ENCODE measurements at places on chromosomes 4 and X.

GRCh38 chrX:115427861-115428410 lies 133.0 kb upstream of the PLS3 start:
- no peaks in the 10 kb centered on the region for H3K27me3 ChIP-seq
- no peak overlapping the region for H3K27ac ChIP-seq
- H3K4me1 ChIP-seq = no peaks in the 10 kb centered on the region
- no peak for DNase-seq
- no peaks in the 10 kb centered on the region for H3K36me3 ChIP-seq
- H3K4me3 ChIP-seq = no peak overlapping the region

- no peak for DNase-seq
- peaks cover 10% of the 10 kb centered on the region for H3K36me3 ChIP-seq
- no peak overlapping the region for H3K4me3 ChIP-seq
- H3K27me3 ChIP-seq = no peaks in the 10 kb centered on the region
Measured at GRCh38 chr4:145061318-145061920, 36.6 kb downstream of the ANAPC10 start.

DNA sequence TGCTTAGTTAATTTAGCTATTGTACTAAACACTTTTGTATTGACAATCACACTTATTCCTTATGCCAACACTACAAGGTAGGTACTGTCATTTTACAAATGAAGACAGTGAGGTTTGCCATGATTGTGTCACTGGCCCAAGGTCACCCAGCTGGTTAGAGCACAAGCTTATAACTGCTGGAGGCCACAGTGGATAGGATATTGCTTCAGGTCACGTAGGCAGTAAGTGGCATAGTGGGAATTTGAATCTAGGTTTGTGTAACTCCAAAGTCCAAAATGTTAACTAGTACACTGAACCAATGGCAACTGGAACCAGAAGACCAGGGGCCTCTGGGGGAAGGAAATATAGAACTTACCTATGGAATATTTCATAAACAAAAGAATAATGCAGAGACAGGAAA lies 21.1 kb upstream of the PITX2 start:
- DNase-seq = no peak
- H3K36me3 ChIP-seq = no peaks in the 10 kb centered on the region
- H3K27me3 ChIP-seq = peaks cover 88% of the 10 kb centered on the region

- H3K4me3 ChIP-seq = no peak overlapping the region
- no peak for DNase-seq
- H3K27me3 ChIP-seq = no peaks in the 10 kb centered on the region
Measured at GRCh38 chrX:20204351-20204750, 62.4 kb downstream of the RPS6KA3 start.

DNA sequence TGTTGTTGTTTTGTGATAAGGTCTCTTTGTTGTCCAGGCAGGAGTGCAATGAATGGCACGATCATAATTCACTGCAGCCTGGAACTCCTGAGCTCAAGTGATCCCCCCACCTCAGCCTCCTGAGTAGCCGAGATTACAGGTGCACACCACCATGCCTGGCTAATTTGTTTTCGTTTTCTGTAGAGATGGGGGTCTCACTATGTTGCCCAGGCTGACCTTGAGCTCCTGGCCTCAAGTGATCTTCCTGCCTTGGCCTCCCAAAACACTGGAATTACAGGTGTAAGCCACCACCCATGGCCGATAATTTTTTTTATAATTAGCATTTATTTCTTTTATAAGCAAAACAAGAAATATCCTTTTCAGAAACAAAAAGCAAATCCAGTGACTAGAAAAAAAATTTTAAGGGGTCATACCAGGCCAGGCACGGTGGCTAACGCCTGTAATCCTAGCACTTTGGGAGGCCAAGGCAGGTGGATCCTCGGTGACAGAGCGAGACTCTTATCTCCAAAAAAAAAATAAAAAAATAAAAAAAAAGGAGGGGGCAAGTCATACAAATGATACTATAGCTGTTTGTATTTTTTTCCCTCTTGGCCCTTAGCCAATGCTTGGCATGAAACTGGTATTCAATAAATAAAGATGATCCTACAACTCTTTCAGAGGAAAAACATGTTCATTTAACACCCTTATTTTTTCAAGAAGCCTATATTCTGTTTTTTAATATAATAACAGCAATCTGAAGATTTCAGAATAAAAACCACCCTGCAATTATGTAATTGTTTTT lies 3.4 kb downstream of the PLAC8 start:
- H3K36me3 ChIP-seq = no peaks in the 10 kb centered on the region
- no peak for DNase-seq
- peaks cover 9% of the 10 kb centered on the region for H3K4me1 ChIP-seq
- H3K27ac ChIP-seq = no peak overlapping the region
- H3K27me3 ChIP-seq = no peaks in the 10 kb centered on the region

DNA sequence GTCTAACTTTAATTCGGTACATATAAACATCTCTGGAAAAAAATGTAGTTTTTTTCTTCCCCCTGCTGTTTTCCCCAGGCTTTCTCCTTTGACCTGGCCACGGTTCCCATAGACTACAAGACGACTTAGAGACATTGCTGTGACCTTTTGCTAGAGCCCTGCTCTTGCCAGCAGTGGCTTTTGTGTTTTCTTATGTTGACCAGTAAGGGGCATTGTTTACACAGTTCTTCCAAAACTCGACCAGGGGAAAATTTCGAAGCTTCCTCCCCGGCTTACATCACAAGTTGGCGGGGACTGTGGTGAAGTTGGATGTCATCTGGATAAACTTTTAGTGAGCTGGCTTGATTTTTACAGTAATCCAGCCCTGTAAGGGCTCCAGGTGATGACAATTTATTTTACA lies 9.3 kb downstream of the CCDC160 start:
- H3K27ac ChIP-seq = peak overlapping the region; percentile 73
- H3K4me3 ChIP-seq = no peak overlapping the region
- no peaks in the 10 kb centered on the region for H3K27me3 ChIP-seq

- H3K36me3 ChIP-seq = no peaks in the 10 kb centered on the region
- H3K27me3 ChIP-seq = no peaks in the 10 kb centered on the region
- no peak overlapping the region for H3K27ac ChIP-seq
- no peaks in the 10 kb centered on the region for H3K4me1 ChIP-seq
- no peak for DNase-seq
- H3K4me3 ChIP-seq = no peak overlapping the region
Measured at GRCh38 chrX:133461231-133461630, 45.9 kb upstream of the GPC4 start.

DNA sequence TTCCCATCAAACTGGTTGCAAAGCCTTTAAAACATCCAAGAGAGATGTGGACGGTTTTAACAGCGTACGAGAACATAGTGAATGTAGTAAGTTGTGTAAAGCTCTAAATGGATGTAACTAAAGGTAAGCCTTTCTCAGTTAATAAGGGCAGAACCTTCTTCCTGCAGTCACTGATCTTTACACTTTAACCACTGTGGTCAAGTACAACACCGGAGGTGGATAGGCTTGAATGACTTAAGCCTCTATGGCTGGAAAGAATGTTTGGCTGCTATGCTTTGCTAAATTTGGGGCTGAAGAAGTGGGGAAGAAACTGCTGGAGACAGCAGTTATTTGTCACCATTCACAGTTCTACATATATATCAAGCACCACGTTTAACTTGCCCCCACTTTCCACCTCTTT lies 285.1 kb upstream of the FMR1 start:
- no peaks in the 10 kb centered on the region for H3K4me1 ChIP-seq
- no peak overlapping the region for H3K27ac ChIP-seq
- no peaks in the 10 kb centered on the region for H3K36me3 ChIP-seq

DNA sequence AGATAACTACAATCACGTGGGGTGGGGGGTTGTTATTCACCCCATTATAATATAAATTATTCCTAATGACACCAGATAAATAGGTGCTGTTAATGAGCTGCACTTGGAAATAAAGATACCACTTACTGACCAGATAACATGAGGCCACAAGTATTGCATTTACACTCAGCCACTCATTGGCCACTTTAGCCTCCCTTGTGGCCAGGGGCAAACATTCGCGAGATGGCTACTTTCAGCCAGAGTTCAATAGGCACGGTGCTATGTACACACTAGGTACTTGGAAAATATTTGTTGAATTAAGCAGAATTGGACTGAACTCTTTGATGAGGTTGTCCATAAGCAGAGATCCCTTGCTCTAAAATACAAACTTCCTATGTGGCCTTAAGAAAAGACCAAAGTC lies 713.7 kb upstream of the TENM3 start:
- no peak for DNase-seq
- H3K27me3 ChIP-seq = peaks cover 46% of the 10 kb centered on the region
- H3K4me1 ChIP-seq = peaks cover 13% of the 10 kb centered on the region
- no peak overlapping the region for H3K27ac ChIP-seq

- no peak overlapping the region for H3K4me3 ChIP-seq
- DNase-seq = no peak
- peaks cover 3% of the 10 kb centered on the region for H3K27me3 ChIP-seq
- no peak overlapping the region for H3K27ac ChIP-seq
- no peaks in the 10 kb centered on the region for H3K36me3 ChIP-seq
- peaks cover 7% of the 10 kb centered on the region for H3K4me1 ChIP-seq
Measured at GRCh38 chr4:75037252-75037651, 104.3 kb downstream of the PARM1 start.

DNA sequence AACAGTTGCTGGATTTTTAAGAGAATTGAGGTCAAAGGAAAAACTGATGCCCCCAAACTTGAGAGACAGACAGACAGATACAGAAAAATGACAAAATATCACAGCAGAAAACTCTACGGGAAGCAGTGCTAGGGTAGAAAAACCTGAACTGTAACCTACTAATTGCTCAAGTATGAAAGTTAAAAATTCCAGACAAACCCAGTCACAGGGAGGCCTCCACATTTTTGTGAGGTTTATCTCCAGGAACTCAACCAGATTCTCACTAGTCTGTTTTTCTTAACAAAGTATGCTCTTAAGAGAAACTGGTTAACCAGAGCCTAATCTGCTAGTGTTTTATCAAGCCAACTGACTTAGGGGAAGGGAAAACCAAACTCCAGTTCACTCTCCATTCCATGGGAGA lies 19.9 kb upstream of the PPP3CA start:
- DNase-seq = no peak
- no peaks in the 10 kb centered on the region for H3K27me3 ChIP-seq
- H3K4me3 ChIP-seq = no peak overlapping the region

DNA sequence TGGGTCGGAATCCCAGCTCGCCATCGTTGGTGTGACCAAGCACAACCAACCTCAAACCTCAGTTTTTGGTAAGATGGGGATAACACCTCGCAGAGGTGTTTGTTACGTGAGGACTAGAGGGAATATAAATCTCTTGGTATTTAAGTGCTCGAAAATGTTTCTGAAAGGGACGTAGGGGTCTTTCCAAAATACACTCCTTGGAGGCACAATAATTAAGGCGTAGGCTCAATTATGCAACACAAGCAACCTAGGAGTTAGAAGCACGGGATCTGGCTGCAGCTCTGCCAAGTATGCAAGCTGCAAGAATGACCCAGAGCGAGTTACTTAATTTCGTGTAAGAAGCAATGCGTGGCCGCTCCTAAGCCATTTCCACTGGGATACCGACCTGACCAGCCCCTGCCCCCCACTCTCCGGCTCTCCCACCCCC lies 552 bp downstream of the ADH5 start:
- no peaks in the 10 kb centered on the region for H3K27me3 ChIP-seq
- H3K27ac ChIP-seq = peak overlapping the region; percentile 99
- no peak for DNase-seq
- H3K36me3 ChIP-seq = peaks cover 25% of the 10 kb centered on the region
- H3K4me1 ChIP-seq = peaks cover 44% of the 10 kb centered on the region
- H3K4me3 ChIP-seq = peak overlapping the region; percentile 96

- H3K27ac ChIP-seq = no peak overlapping the region
- no peaks in the 10 kb centered on the region for H3K36me3 ChIP-seq
- peaks cover 16% of the 10 kb centered on the region for H3K27me3 ChIP-seq
- no peak overlapping the region for H3K4me3 ChIP-seq
- no peaks in the 10 kb centered on the region for H3K4me1 ChIP-seq
Measured at GRCh38 chr4:100605144-100605543, 87.3 kb upstream of the EMCN start.

GRCh38 chr4:90842960-90843359 lies 715.8 kb downstream of the CCSER1 start:
- no peak for DNase-seq
- no peak overlapping the region for H3K4me3 ChIP-seq
- no peak overlapping the region for H3K27ac ChIP-seq
- H3K4me1 ChIP-seq = peaks cover 24% of the 10 kb centered on the region

- no peak for DNase-seq
- H3K4me3 ChIP-seq = no peak overlapping the region
- no peaks in the 10 kb centered on the region for H3K4me1 ChIP-seq
- H3K36me3 ChIP-seq = no peaks in the 10 kb centered on the region
- no peaks in the 10 kb centered on the region for H3K27me3 ChIP-seq
- no peak overlapping the region for H3K27ac ChIP-seq
Measured at GRCh38 chr4:11165052-11165451, 263.6 kb downstream of the HS3ST1 start.

All from osteocyte (in vitro differentiated cells).